NCI-H226 (cell line): ENCODE measurements at places on chromosomes 4 and X.
A peak's percentile ranks its signal among the peaks of the same experiment; 100 is the strongest.

- DNase-seq = no peak
These were observed 30.5 kb upstream of the RBPJ start for GRCh38 chr4:26290321-26290720.

GRCh38 chrX:151543706-151544105 is 19.8 kb upstream of the PASD1 start:
- no peak for DNase-seq

DNA sequence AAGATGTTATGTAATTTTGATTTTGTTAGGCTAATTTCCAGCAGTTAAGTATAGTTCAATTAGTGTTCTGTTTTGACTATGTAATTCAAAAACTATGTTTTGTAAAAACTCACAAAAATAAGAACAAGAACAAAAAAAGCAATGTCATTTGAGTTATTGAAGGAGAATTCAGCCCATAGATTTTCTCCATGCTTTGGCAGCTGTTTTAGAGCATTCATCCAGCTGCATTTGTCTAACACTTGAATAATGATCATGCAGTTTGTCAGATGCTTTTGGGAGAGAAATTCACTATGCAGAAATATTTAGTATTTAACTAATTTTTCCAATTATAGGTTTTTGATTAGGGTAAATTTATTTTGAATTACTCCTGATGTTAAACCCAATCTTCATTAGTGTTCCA is 14.2 kb downstream of the CPE start:
- no peak for DNase-seq

GRCh38 chrX:97984641-97985040 is 1100.9 kb downstream of the RPA4 start:
- no peak for DNase-seq

DNA sequence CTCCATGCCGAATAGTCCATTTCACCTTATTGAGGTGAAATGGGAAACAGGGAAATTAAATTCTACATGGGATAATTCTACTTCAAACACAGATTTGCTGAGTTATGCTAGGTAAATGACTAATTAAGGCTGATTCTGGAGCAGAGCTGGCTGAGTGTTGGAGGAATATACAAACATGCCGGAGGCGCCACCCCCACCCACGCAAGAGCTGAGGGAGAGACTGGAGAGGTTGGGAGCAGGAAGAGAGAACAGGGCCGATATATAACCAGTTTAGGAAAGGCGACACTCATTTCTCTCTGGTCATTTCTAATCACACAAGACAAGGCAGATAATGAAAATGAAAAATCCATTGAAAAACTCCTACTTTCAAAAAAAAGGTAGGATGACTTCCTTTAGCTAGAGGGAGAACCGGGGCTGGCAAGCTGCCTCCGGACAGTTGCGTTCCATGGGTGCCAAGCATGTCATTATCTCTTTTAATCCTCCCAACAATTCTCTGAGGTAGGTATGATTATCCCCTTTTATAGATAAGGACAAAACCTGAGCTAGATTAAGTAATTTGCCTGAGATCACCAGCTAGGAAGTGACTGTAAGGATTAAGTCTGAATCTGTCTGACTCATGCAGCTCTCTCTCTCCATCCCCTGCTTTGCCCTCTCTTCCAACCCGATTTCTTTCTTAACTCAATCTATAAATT is 27.6 kb upstream of the CFAP299 start:
- peak; percentile 86 for DNase-seq

DNA sequence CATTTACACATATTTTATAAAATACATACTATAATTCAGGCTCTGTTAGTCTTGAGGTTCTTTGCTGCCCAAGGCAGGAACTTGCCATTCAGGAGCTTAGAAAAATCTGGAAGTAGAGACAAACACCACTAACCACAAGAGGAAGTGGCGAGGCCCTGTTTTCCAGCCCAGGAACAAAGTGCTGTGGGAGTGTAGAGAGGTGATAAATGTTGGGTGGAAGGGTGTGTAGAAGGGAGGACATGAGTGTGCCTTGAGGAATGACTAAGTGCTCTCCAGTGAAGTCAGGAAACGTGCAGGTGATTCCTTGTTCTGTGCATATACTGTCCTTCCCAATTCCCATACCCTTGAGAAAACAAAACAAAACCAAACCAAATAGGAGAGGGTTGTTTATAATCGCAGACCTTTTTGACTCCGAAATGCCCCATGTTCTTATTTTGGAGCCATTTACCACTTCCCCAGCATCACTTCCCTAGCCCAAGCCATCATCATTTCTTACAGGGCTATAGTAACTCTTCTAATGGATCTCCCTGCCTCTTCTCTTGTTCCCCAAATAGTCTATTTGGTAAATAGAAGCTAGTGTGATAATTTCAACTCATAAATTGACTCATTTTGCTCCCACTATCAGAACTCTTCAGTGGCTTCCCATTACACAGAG is 83.2 kb downstream of the GPAT3 start:
- peak; percentile 81 for DNase-seq

DNA sequence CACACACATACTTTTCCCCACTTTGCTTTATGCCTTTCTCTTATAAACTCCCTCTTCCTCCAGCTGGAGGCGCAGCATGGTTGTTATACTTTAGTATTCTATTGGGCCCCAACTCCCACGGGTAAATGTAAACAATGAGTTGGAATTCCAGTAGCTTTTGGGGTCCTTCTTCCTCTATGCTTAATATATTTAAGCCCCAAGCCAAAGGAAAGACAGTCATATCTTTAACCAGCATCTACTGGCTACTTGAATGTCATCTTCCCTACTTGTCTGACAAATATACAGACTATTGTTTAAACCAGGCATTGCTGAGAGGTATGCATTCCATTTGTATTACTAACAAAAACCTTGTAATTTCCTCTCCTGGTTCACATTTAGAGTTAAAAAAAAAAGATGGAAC is 72.9 kb downstream of the WDR19 start:
- DNase-seq = peak; percentile 53

GRCh38 chr4:76957004-76957738 is 7.6 kb downstream of the SEPTIN11 start:
- DNase-seq = no peak

GRCh38 chrX:133350751-133351150 is 64.5 kb downstream of the GPC4 start:
- DNase-seq = peak; percentile 7
